ENCODE measurements at places on chromosomes 7 and 10.
A peak's percentile ranks its signal among the peaks of the same experiment; 100 is the strongest.

DNA sequence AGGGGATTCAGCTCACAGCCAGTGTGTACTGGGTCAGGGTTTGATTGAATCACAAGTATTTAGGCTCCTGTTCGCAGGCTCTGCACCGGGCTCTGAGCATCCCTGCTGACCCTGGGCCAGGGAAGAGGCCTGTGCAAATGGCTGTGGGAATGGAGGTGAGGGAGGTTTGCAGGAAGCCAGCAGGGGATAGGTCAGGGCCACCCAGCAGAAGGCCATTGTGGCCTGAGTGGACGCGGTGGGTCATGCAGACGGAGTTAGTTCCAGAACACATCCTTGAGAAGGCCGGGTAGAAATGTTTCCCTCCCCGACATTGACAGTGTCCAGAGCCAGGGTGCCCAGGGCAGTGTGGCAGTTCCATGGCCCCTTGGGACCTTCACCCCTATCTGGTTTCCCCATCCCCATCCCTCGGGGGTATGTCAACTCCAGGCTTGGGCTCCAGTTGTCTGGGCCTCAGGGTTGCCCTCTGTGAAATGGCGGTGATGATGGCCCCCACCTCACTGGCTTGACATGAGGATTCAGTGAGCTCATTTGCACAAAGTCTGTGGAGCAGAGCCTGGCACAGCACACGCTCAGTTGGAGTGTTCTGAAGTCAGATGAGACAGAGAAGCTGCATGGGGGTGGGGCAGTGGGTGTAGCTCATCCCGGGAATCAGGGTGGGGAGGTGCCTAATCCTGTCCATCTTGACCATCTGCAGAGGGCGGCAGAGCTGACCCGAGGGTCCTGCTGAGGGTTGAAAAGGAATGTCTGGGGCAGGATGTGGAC, 107.6 kb downstream of the ADCY1 start:
- peak; percentile 12 for DNase-seq

- DNase-seq = peak; percentile 22
Measured at GRCh38 chr7:109873296-109873695, 1217.6 kb upstream of the LRRN3 start.

GRCh38 chr10:124589491-124590041, 127.9 kb downstream of the LHPP start:
- DNase-seq = peak; percentile 85

GRCh38 chr7:45892407-45893035, 4.2 kb downstream of the IGFBP1 start:
- DNase-seq = no peak

GRCh38 chr7:47380325-47381133, 201.4 kb downstream of the TNS3 start:
- peak; percentile 44 for DNase-seq

- no peak for DNase-seq
Measured at GRCh38 chr7:71482284-71482683, 350.3 kb downstream of the GALNT17 start.

DNA sequence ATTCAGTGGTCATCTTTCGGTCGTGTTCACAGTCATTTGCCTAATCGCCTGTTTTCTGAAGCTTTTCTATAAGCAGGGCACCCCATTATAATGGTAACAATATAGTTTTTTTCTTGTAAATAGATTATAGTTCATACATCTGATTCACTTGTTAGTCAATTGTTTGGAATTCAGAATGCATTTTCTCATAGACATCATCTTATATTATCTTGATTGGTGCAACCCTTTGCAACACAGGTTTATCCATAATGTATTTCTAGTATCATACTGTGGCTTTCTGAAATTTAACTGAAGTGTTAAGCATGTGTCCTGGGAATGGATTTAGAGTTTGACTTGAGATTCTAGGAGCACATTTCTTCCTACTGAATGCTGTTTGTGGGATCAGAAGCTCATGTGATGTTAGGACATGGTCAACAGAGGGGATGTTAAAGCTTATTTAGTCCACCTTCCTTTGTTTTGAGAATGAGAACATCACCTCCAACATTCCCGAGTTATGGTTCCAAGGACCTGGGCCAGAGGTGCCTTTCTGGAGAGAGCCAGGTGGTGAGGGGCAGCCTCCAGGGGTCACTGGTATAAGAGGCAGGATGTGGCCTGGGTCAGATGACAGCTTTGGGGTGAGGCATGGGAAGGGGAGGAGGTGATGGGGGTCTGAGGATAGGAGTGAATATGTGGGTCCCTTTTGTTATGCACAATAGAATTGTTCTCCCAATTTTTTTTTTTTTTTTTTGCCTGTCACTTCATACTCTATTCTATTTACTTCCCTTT, 415.6 kb downstream of the EXOC4 start:
- DNase-seq = no peak

Data from femur (tissue), 1 donor.